NCI-H146 (cell line): ENCODE measurements at places on chromosomes 16 and 17.
A peak's percentile ranks its signal among the peaks of the same experiment; 100 is the strongest.

DNA sequence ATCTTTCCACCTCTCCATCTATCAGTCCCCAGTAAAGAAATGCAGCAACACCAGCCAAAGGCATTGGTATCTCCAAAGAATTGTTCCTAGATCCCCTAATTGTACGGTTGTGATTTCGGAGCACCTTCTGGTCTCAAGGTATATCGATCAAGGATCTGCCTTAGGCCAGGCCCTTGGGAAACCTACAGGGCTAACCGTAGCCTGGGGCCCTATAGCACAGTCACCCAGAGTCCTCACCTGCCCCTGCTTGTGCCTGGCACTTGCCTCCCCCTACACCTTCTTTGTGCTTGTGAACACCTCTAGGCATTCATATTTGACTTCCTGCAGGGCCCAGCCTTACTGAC lies 16.8 kb upstream of the AURKB start:
- DNase-seq: no peak

DNA sequence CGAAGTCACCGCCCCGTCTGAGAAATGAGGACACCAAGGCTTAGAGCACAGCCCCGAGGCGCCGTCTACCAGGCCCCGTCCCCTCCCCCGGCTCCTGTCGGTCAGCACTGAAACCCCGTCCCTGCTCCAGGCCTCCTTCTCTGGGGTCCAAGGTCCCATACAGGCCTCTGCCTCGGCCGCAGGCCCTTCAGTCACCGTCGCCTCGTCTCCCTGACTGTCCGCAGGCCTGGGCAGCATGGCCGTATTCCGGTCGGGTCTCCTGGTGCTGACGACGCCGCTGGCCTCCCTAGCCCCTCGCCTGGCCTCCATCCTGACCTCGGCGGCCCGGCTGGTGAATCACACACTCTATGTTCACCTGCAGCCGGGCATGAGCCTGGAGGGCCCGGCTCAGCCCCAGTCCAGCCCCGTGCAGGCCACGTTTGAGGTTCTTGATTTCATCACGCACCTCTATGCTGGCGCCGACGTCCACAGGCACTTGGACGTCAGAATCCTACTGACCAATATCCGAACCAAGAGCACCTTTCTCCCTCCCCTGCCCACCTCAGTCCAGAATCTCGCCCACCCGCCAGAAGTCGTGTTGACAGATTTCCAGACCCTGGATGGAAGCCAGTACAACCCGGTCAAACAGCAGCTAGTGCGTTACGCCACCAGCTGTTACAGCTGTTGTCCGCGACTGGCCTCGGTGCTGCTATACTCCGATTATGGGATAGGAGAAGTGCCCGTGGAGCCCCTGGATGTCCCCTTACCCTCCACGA lies 617 bp downstream of the COASY start:
- no peak for DNase-seq

- no peak for DNase-seq
Observed at GRCh38 chr16:88056212-88056611, 105.0 kb downstream of the BANP start.

- peak; percentile 32 for DNase-seq
Observed at GRCh38 chr16:72749091-72749490, 298.8 kb downstream of the ZFHX3 start.

DNA sequence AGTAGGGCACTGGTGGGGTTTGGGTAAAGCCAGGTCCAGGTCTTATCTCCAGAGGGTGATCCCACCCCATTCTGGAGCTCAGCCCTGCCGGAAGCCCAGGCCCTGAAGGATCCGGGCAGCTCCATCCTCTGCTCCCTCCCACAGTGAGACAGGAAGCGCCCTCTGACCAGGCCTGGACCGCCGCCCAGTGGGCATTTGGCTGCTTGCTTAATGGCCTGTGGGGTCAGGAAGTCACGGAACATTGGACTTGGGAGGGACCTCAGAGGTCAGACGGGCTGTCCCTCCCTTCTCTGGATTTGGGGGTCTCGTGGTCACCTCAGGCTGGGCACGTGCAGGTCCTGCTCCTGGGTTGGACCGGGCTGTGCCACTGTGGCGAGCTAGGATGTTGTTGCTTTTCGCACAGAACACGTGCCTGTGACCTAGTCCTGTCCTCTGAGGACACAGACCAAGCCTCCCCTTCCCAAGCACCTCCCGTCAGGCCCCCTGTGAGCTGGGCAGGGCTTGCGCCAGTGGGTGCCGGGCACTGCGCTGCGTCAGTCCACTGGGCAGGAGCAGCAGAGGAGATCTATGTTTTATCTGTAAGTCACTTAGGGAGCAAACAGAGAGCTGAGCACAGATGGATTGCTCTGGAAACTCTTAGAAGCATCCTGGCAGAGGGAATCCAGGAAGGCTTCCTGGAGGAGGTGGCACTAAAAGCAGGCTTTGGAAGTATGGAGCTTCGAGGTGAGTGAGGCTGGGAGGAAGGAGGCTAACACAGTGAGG lies 49.4 kb upstream of the GSE1 start:
- DNase-seq: no peak

GRCh38 chr17:50221266-50221863 lies 19.9 kb upstream of the COL1A1 start:
- no peak for DNase-seq

DNA sequence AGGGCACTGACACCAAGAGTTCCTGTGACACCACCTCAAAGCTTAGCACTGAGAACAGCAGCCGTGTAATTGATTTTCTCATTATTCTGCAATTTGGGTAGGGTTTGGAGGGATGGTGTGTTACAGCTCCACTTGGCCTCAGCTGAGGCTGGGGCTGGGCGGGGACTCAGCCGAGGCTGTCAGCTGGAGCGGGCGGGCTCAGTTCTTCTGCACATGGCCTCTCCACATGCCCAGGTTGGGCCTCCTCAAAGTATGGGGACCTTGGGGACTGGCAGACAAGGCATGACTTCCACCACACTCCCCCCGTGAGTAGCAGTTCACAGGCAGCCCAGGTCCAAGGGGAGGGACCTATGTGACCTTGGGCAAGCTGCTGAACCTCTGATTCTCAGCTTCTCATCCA lies 171.5 kb downstream of the IRF8 start:
- DNase-seq: no peak

- no peak for DNase-seq
Observed at GRCh38 chr16:4924593-4925292, 12.2 kb downstream of the PPL start.

DNA sequence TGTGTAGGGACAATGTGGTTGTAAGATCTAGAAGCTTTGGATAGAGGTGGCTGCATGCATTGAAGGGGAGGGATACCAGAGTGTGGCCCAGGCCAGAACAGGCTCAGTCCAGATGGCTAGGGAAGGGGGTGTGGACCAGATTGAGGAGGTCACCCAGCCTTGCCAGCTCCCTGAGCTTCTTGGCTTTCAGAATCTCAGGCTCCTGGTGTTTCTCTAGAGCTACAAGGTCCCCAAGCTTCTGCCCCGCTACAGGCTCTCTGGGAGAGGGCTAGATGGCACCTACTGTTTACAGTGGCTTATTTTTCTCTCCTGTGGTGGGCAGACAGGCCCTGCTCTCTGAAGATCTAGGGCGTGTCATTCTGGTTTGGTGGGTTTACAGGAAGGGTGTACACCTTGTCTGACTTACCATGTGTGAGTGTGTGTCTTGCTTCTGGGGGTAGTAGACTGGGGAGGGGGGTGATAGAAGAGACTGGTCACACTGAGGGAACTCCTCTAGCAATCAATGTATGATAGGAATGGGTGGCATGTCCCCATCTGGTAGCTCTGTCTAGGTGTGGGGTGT lies 1.1 kb downstream of the RARA start:
- no peak for DNase-seq

DNA sequence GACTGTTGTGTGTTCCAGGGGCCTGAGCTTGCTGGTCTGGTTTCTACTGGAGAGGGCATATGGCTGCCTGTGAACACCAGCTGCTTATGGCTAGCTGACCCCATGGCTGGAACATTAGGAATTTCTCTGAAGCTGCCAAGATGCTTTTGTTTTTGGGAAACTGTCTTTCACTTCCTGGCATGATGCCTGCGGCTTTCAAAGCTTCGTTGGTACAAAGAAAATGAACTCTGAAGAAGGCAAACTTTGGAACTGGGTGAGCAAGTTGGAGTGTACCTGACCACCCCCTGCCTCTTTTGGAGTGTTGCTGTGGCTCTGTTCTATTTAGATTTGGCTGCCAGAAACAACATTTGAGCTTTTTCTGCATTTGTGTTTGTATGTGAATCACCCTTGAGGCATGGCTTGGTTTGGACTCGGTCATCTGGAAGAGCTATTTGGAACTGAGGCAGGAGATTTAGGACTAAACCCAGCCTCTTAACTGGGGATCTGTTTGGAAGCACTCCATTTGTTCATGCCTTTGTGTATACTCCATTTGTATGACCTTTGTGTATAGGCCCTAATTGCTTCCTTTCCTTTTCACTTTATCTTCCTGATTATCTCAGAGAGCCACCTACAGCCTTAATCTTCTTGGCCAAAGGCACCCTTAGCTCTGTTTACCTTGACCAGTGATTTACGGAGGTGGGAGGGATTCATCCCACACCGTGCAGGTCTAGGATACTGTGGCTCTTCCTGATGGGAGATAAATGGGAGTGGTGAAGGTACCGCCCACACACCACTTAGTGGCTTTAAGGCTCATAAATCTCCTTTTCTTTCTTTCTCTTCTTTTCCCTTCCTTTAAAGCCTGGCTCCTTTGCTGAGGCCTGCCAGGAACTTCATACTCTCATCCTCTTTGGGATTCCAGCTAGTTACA lies 7.3 kb upstream of the CPHXL start:
- DNase-seq: peak; percentile 37

GRCh38 chr16:69351309-69352027 lies at the start of gene TMED6:
Gene TMED6, minus strand, starts transcription at chr16:69351786. Its CDS starts 33 bp downstream, at chr16:69351753.
- no peak for DNase-seq

DNA sequence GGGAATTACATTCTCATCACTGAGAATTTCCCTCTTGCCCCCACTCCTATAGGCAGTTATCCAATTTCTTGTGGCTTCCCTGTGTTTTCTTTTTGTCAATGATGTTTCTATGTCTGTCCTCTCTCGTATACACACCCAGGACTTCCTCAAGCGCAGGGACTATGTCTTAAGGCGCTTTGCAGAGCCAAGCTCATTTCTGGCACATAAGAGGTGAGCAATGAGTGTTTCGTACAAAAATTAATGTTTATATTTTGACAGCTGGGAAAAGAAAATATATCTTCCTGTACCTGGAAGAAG lies 947 bp downstream of the DDX42 start:
- no peak for DNase-seq

- no peak for DNase-seq
Observed at GRCh38 chr17:27284811-27285415, 9.0 kb upstream of the WSB1 start.
